Upper lobe of right lung (tissue), 1 donor: ENCODE measurements at places on chromosomes 11 and 22.

- no peak for DNase-seq
Observed at GRCh38 chr11:35579557-35580396, 38.5 kb upstream of the FJX1 start.

DNA sequence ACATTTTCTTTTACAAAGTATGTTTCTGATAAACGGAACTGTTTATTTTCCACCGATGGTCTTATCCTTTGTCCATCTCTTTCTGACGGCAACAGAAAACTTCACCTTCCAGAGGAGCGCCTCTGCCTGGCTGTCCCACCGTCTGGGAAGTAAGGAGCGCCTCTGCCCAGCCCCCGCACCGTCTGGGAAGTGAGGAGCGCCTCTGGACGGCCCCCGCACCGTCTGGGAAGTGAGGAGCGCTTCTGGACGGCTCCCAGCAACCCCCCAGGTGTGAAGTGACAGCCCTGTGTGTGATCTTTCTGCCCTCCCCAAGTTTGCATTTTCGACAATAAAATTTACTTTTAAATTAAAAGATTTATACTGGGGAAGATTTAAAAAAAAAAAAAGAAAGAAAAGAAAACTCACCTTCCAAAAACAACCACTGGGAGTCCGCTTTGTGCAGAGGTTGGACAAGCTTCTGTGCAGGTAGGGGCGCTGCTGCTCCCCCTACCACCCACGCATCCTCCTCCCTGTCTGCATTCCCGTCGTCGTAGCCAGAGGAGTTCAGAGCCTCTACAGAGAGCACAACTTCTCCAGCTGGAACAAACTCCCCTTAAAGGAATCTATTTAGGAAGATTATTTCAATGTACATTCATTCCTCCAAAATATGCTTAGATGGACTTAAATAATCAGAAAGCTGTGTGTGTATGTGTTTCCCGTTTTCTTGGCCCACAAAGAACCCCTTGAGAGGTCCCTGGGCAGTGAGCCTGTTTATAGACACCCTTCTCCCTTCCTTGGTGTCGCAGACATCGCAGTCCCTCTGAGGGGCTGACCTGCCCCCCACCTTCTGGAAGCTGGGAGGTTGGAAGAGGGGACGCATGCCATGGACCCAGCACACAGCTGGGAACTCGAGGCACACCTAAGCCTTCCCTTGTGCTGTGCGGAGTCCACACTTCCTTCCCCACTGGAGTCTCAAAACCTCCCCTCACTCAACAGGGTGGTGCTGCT, 849 bp upstream of the APOBEC3B start:
- DNase-seq: no peak

DNA sequence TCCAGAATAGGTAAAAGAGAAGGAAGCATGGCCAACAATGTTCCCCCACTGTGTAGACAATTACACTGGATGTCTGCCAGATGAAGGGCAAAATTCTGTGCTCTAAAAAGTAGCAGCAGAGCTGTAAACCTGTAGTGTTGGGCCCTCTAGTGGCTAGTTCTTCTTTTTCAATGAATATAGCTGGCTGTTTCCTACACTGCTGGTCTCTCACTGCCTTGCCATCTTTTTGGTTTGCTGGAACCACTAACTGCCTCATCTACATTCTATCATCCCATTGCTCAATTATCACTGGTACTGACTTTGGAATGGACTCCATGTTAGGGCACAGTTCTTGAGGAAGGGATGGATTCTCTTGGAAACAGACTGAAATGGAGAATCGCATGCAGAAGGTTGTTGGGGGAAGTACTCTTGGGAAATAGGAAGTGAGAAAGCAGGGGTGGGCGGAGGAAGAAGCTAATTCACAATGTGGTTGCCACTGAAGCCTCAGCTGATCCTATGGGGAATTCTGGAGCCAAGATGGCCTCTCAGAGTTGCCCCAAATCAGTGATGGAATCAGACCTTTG, 17.9 kb downstream of the KCNE3 start:
- no peak for DNase-seq

DNA sequence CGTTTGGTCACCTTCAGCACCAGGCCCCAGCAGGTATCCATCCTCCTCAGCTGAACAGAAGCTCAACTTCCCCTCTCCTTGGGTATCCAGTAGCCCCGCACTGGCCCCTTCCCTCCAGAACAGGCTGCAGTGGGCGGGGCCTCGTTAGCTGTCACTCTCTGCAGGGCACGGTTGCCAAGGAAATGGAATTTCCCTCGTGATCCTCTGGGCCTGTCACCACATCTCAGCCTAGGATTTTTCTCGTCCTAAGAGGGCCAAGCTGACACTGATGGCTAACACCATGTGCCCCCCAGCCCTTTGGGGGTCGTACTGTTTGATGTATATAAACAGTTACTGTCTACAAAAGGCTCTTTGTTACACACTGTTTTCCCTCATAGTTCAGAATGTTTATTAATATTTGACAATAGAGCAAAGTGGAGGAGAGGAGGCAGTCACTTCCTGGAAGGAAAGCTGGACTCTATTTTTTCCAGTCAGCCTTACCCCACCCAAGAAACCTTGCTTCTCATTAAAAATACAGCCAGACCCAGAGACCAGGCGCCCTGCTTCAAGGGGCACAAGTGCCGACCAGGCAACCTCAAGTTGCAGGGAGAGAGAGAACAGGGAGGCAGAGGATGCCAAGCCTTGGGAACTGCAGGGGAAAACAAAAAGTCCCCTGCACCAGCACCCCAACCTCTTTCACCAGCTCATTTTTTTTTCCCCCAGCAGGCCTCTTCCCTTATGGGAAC, 44.5 kb downstream of the FEZ1 start:
- peak; percentile 71 for DNase-seq

- DNase-seq: no peak
Observed at GRCh38 chr22:41094041-41094593, 1.7 kb downstream of the EP300 start.

- DNase-seq: no peak
Observed at GRCh38 chr11:86292912-86293616, 9.0 kb upstream of the HIKESHI start.

DNA sequence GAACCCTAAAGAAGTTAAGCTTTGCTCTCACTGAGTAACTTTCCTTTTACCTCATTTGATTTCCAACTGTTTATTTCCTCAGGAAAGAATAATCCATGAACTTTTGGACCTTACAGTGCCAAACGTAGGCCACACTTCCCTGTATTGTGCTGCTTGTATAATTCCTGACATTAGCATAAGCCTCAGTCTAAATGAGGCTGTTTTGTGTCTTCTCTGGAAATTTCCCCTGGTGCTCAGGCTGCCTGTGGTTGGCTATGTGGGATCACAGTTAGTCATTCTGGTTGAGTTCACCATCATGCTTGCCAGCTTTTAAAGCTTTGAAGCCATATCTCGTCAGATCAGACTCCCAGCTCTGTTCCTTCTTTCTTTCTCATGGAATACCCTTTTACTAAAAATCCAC, 107.0 kb downstream of the FAM76B start:
- DNase-seq: no peak

DNA sequence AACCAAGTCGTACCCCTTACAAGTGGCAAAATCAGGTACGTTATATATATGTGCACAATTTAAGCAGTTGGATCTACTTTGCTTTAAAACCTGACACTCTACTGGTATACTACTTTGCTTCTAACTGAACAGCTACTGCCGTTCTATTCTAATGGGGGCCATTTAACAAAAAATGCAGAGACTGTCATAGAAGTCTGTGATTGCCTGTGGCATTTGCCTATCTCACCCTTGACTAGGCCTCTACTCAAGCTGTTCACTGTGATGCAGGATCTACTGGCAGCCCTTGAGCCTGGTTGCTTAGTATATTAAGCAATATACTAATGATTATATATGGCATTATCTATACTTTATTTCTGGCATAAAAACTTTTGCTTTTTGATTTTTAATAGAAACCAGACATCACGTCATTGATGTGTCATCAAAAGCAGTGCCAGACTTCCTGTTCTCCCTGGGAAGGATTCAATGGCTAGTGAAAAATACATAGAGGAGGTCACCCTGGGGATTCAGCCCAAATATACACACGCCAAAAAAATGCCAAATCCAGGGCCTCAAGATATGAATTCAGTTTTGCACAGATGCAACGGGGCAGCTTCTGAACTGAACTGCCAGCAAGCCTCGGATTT, 40.0 kb upstream of the FIBIN start:
- DNase-seq: no peak

DNA sequence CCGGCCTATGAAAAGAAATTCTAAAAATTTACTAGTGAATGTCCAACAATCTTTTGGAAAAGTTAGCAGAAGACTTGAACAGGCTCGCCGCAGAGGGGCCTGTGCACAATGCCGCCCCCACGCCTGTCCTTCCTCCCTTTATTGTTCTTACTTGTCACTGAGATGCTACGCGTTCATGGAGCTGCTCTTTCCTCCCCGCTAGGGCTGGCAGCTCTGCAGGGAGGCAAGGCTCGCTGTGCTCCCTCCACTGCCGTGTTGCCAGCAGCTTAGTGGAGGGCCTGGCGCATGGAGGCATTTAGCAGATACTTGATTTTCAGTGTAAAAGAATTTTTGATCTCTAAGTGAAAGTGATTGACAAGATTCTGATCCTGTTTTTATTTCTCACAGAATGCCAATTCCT, 14.7 kb downstream of the PHRF1 start:
- no peak for DNase-seq
